ENCODE measurements at places on chromosomes 1 and 21. TPM values are rescaled to one million over a fixed set of nuclear protein-coding genes. Genes with fewer than 3 reads are reported as not detected.

DNA sequence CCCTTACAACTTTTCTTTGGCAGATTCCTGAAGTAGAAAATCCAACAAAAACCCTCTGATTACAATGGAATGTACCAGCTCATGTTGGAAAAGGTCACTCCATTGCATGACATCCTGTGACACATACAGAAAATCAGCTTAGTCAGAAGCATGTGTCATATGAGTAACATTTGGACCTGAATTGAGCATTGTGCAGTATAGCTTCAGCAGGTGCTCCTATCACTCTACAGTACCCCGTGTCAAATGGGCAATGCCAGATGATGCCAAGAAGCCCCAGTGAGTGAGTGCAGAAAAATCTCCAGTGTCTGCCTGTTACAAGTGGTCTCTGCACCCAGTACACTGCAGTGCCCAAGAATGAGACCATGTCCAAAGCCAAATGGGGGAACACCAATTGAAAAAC is 129.7 kb upstream of the RUNX1 start:
- DNase-seq, result no peak

GRCh38 chr1:12773438-12773837 is at the start of gene PRAMEF12:
Gene PRAMEF12, plus strand, starts transcription at chr1:12773738. Its CDS starts 1,130 bp downstream, at chr1:12774868.
- DNase-seq, result no peak

DNA sequence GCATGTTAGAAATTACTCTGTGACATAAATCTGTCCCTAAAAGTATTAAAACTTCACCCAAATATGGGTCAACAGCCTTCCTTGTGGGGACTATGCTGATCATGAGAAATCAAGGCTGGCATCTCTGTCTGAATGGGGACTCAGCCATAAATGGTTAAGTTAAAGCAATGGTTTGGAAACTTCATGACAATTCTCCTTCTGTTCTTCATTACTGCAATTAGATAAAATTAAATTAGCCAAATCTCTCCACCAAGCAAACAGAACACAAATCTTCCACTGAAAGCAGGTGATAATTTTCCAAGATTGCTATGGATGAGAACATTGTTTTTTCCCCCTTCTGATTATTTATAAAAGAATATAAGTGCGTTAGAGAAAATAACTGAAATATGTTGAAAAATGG is 346.1 kb downstream of the KCNH1 start:
- no peak for DNase-seq

DNA sequence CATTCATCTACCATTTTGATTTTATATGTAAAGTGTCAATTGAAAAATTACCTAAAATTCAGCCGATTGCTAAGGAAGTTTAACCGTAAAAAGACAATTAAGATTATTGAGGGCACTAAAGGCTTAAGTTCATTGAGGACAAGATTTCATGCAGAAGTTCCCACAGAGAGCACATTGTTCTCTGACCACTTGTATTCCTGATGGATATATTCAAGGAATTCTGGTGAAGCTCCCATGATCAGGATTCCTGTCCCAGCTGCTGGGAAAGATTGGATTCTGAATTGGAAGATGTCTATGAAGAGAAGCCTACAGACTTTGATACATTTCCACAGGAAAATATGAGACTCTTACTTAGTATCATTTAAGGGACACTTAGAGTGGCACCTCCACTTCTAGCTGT is 209.2 kb upstream of the KCTD3 start:
- no peak for DNase-seq

DNA sequence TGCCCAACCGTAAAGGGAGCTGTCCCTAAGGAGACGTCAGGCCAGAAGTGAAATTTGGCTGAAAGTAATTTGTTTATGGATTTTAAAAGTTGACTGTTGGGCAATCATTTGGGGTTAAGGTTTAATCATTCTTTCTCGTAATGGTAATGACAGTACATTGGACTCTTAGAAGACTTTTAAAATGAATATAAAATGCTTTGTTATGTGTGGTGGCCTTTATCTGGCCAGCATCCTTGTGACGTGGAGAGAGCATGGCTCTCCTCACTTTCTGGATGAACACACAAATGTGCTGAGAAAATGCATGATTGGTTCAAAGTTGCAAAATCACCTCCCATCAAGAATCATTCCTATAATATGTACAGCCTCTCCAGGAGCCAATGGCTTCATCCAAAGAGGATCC is 160.2 kb downstream of the DHRS3 start:
- DNase-seq, result no peak

- DNase-seq, result no peak
Measured at GRCh38 chr1:145887631-145888030, 2.0 kb upstream of the ANKRD35 start.

DNA sequence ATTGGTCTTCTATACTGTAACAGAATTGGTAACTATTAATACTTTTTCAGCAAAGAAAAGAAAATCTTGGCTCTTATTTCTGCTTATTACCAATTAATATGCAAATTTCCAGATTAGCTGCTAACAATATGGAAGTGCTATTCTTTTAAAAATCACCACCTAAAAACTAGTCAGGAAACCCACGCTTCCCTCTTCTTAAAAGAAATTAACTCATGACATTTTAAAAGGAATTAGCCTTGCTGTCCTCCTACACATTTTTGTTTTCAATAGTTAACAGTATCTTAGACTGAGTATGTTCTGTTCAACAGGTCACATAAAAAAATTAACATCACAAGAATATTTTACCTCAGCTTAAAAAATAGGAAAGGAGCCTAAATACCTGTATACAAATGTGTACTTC is 27.3 kb downstream of the ABL2 start:
- DNase-seq, result no peak

- DNase-seq, result no peak
Measured at GRCh38 chr1:56469640-56470371, 109.6 kb downstream of the PLPP3 start.

GRCh38 chr1:89051955-89052312 is 13.1 kb downstream of the GBP1 start:
- DNase-seq, result no peak

GRCh38 chr1:20660847-20661206 is 342 bp downstream of the DDOST start:
- no peak for DNase-seq

GRCh38 chr1:10635085-10635896 is 160.5 kb downstream of the PEX14 start:
- no peak for DNase-seq

DNA sequence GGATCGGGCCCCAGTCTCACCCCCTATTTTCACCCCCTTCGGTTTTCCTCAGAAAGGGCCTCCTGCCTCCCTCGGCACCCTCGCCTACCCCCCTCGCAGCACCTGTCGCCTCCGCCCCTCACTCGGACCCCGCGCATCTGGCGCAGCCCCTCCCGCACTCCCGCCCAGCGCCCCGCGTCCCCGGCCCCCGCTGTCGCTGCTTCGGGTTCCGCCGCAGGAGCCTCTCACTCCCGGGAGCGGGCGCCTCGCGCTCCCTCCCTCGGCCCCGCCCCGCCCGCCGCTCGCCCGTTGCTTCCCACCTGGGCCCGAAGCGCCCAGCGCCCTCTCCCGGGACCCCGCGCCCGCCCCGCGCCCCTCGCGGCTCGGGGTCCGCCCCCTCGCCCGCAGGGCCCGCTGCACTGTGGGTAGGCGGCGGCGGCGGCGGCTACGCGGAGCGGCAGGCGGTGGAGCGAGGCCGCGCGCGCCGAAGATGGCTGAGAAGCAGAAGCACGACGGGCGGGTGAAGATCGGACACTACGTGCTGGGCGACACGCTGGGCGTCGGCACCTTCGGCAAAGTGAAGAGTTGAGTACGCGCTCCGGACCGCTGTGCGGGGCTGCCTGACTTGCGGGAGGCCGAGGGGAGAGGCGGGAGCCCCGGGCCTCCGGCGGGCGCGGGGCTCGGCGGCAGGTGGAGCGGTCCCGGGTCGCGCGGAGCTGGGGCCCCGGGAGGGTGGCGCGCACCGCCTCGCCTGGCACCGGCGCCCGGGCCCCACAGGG is at the start of gene PRKAA2:
PRKAA2 (plus strand) TSS at position 396 of the 758 bp plus-strand sequence; CDS start at position 470, 74 bp downstream.
- DNase-seq, result peak; percentile 55

GRCh38 chr21:15365751-15366392 is 301.1 kb upstream of the NRIP1 start:
- DNase-seq, result no peak

- no peak for DNase-seq
Measured at GRCh38 chr1:32828341-32828740, 10.9 kb downstream of the S100PBP start.

GRCh38 chr1:32341971-32342370 is 5.9 kb upstream of the MARCKSL1 start:
- no peak for DNase-seq

DNA sequence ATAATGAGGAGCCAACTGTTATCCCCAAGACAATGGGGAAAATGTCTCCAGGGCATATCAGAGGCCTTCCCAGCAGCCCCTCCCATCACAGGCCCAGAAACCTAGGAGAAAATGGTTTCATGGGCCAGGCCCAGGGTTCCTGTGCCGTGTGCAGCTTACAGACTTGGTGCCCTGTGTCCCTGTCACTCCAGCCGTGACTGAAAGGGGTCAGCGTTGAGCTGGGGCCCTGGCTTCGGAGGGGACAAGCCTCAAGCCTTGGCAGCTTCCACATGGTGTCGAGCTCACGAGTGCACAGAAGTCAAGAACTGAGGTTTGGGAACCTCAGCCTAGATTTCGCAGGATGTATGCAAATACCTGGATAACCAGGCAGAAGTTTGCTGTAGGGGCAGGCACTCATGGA is 18.1 kb downstream of the SIPA1L2 start:
- no peak for DNase-seq

- no peak for DNase-seq
Measured at GRCh38 chr1:59446257-59446901, 149.5 kb downstream of the FGGY start.

DNA sequence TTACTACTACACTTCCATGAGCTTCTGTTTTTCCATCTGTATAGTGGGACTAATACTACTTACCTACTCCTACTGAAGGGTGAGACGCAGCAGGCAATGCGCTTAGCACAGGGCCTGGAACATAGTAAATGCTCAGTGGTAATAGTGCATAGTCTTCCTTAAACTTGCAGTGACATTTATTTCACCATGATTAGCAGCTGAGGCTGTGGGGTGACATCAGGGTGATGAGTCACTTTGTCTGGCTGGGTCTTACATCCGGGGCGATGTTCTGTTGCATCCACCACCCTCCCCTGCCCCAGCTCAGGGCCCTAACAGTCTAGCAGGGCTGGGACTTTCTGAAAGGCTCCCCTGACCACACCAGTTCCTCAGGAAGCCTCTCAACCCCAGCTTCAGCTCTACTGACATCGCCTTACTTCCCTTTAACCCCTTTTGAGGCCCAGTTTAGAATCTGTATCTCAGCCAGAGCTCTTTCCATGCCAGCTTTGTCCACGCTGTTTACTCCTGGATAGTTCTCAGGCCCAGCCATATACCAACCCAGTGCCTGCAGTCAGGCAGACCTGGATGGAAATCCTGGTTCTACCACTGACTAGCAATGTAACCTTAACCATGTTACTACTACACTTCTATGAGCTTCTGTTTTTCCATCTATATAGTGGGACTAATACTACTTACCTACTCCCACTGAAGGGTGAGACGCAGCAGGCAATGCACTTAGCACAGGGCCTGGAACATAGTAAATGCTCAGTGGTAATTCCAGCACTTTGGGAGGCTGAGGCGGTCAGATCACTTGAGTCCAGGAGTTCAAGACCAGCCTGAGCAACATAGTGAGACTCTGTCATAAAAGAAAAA is 66.3 kb downstream of the CD58 start:
- DNase-seq, result peak; percentile 96

DNA sequence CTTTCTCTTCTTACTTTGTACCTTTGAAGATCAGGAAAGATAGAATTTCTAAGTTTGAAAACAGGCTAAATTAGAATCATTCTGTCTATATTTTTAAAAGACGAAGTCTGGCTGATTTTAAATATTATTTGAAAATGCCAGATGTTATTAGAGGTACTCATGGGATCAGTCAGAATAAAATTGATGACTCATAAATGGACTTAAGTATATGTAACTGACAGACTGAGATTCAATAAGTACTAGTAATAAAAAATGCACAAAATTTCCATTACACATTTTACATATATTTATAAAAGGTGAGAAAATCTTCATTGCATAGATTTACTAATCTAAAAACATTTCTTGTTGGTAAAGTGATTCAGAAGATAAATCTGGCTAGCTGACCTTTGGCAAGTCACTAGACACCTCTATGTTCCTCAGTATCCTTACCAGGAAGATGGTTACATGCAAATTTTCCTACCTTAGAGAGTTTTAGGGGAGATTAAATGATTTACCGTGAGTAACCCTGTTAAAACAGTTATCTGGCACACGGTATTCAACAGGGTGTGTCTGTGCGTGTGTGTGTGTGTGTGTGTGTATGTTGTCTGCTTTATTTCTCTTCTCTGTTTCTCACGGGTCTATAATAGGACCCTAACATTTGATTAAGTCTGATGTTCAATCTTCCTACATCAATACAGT is 189.0 kb downstream of the RUNX1 start:
- DNase-seq, result no peak

GRCh38 chr1:107486349-107486748 is 345.5 kb downstream of the NTNG1 start:
- no peak for DNase-seq

GRCh38 chr1:154567386-154568156 is at the start of gene CHRNB2:
Gene CHRNB2, plus strand, starts transcription at chr1:154567778. Its CDS starts 267 bp downstream, at chr1:154568045.
- DNase-seq, result peak; percentile 96

GRCh38 chr1:214472364-214472763 is 79.0 kb downstream of the PTPN14 start:
- DNase-seq, result no peak

- no peak for DNase-seq
Measured at GRCh38 chr1:200147094-200147493, 119.6 kb downstream of the NR5A2 start.

GRCh38 chr1:111989531-111990025 is at the start of gene KCND3:
Gene KCND3, minus strand, starts transcription at chr1:111989668.
- peak; percentile 66 for DNase-seq

GRCh38 chr1:4708840-4709507 is 54.6 kb downstream of the AJAP1 start:
- DNase-seq, result no peak

GRCh38 chr1:93304716-93305138 is 41.0 kb upstream of the DR1 start:
- peak; percentile 86 for DNase-seq

- no peak for DNase-seq
Measured at GRCh38 chr21:46196733-46197132, 12.5 kb upstream of the SPATC1L start.

- DNase-seq, result no peak
Measured at GRCh38 chr1:37850352-37850955, 8.9 kb downstream of the MTF1 start.

DNA sequence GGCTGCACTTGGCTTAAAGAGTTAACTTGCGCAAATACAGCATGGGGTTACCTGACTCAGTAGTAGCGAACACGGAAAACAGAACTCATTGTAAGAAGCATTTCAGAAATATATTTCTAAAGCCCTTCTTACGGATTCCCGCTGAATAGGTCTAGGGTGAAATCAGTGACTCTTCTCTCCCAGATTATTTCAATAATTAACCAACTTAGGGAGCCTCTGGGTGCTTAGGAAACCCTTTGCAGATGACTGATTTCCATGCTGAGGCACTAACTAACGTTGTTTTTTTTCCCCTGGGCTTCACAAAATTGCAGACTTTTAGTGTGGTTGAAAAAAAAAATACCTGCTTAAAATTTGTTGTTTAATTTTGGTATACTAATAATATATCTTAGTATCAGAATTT is 40.3 kb downstream of the BTG3 start:
- no peak for DNase-seq

The IL19 gene
- total RNA-seq, result not detected

The FHAD1 gene
- total RNA-seq, result not detected

The NOS1AP gene
- not detected for total RNA-seq

The CEP350 gene
- 43.6 TPM for total RNA-seq

The DIO1 gene
- total RNA-seq, result not detected

The SH3BGR gene
- total RNA-seq, result 1.4 TPM

The OR14A2 gene
- total RNA-seq, result not detected

The LCK gene
- 248 TPM for total RNA-seq

The SLC9C2 gene
- total RNA-seq, result not detected

The MTARC1 gene
- total RNA-seq, result not detected
